Fibroblast of skin of left quadriceps (primary cell): ENCODE measurements at places on chromosomes 4 and X.

DNA sequence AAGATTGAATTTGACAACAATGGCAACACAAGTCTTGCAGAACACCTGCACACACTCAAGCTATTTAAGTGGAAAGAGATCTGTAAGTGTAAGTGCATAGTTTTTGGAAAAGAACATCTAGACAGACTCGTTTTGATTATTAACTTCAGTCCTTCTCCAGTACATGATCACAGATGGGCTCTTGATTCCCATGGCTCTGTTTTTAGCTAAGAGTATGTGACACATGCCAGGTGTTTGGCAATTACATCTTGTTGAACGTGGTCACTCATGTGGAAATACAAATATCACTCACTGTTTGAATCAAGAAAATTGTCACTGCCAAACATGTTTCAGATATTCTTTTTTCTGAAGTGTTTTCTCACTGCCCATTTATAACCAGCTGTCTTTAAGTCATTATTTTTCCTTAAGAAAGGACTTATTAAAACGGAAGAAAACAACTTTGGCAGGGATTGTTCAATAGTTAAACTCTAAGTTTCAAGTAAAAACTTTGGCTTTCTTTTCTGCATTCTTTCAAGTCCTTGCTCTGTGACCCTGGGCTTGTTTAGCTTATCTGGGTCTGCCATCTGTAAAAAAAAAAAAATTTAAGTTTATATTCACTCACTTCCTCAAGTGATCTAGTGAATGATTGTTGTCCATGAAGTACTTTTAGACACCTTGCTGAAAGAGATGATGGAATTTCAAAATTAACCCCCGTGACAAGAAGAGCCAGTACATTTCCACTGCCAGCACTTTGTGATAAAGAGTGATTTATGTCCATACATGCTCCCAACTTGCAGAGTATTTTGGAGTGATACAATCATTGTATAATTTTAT is 125.4 kb downstream of the ATXN3L start:
- DNase-seq, result no peak

GRCh38 chr4:174362340-174362739 is 78.6 kb downstream of the CEP44 start:
- DNase-seq, result no peak

- no peak for DNase-seq
Observed at GRCh38 chrX:81308086-81308829, 106.4 kb downstream of the SH3BGRL start.

GRCh38 chrX:94204524-94204923 is 530.5 kb downstream of the FAM133A start:
- no peak for DNase-seq

GRCh38 chr4:108854786-108855185 is 91.9 kb upstream of the ETNPPL start:
- no peak for DNase-seq

- no peak for DNase-seq
Observed at GRCh38 chr4:7381221-7381889, 53.4 kb downstream of the PSAPL1 start.

DNA sequence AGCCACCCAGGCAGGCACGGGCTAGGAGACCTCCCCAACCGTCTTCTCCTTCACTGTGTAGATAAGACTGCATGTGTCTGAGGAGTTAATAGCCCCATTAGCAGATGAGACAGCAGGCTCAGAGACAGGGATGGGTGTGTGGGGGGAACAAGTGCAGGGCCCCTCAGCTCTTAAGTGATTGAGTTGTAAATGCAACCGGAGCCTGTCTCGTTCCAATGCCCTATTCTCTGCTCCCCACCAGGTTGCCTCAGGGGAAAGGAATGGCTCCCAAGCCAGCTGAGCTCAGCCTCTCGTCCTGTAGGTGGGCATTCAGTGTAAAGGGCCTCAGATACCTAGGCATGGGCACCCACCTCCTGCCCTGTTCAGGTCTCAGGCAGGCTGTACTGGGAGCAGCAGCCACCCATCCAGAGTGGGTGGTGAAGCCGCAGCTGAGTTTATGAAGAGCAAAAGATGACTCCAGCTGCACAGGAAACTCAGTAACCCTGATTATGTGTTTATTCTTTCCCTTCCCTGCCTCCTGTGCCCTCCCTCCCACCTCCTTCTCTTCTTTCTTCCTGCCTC is 87.3 kb downstream of the PJA1 start:
- DNase-seq, result no peak

DNA sequence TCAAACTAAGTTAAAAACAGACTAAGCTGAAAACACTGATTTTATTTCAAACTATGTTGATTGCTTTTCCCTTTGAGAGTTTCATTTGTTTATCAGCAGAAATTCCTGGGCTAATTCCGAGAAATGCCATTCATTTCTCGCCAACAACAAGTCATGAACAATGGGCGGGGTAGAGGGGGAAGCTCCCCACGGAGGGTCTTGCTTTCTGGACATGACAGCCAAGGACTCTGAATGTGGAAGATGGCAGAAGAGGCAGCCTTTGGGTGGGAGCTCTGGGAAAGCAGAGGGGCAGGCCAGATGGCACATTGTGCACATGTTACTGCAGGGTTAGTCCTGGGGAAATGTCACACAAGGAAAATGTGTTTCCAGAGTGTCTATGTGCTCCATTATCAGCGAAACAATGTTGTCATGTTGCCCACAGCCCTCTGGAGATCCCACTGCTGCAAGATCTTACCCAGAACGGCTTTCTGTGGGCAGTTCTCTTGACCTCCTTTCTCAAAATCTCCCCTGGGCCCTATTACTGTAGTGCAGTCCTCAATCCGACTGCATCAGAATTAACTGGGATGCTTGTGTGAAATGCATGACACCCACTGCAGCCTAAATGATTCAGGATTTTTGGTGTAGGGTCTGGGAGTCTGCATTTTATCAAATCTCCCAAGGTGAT is 45.0 kb downstream of the CHRDL1 start:
- DNase-seq, result no peak

GRCh38 chrX:54180403-54180802 is 2.7 kb downstream of the FAM120C start:
- no peak for DNase-seq

DNA sequence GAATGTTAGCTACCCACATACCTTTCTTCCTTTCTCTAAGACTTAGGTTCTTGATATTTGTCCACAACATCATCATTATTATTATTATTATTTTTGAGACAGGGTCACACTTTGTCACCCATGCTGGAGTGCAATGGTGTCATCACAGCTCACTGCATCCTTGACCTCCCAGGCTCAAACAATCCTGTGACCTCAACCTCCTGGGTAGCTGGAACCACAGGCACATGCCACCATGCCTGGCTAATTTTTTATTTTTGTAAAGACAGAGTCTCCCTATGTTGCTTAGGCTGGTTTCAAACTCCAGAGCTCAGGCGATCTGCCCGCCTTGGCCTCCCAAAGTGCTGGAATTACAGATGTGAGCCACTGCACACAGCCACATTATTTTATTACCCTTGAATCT is 119.0 kb downstream of the CBR4 start:
- DNase-seq, result no peak

- DNase-seq, result no peak
Observed at GRCh38 chr4:105210916-105211315, 64.2 kb downstream of the TET2 start.
